ENCODE measurements at places on chromosomes 5 and 9. TPM values are rescaled to one million over a fixed set of nuclear protein-coding genes. Genes with fewer than 3 reads are reported as not detected.

- DNase-seq: no peak
These were observed 121.8 kb upstream of the SLC12A2 start for GRCh38 chr5:127961763-127962145.

GRCh38 chr9:1328341-1328740 lies 278.2 kb downstream of the DMRT2 start:
- DNase-seq: no peak

DNA sequence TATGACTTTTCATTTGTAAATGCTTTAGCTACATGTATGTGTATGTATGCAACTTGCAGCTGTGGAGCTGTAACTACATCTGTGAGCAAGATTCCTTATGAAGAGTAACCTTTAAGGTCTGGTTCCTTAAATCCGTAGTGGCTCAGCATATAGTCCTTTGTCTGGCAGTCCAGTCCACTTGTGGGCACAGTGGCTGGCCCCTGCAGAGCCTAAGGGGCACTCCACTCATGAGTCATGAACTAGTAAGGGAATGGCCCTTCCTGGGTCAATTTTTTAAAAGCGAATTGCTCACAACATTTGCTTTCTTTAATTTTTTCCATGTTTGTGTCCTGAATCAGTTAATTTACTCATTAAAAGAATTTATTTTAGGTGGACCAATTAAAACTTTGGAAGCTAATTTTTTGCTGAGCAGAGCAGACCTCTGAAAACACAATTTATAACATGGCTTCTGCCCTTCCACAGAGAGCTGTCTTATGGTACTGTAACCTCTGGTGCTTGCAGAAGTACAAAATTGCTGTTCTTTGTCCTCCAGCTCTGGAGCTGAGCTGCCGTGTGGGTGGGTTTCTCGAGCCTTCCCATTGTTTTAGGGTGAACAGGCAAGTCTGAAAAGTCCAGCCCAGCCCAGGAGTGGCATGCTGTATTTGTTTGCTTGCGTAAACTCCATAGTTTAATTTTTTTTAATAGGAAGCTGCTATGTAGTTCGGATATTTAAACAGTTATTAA lies 110.1 kb downstream of the MVB12B start:
- no peak for DNase-seq

The DPYSL3 gene
- 135 TPM for total RNA-seq

The OBP2B gene
- total RNA-seq: not detected

The FAM114A2 gene
- 34.2 TPM for total RNA-seq
